Activated CD4-positive, alpha-beta T cell treated with anti-CD3 and anti-CD28 coated beads, Interleukin-2, amount 10 ng/mL, durations not matched to agents 7 days and 5 days (primary cell): ENCODE measurements at places on chromosomes 16 and 17. TPM values are rescaled to one million over a fixed set of nuclear protein-coding genes. Genes with fewer than 3 reads are reported as not detected.

GRCh38 chr17:13127921-13128602 lies 110.2 kb upstream of the ELAC2 start:
- H3K4me3 ChIP-seq: no peak overlapping the region
- H3K4me1 ChIP-seq: no peaks in the 10 kb centered on the region
- no peaks in the 10 kb centered on the region for H3K27me3 ChIP-seq
- DNase-seq: no peak
- H3K27ac ChIP-seq: no peak overlapping the region

Gene CDRT15L2
- total RNA-seq: not detected

Gene ARHGAP44
- 0.37 TPM for total RNA-seq

Gene IL21R
- 44.4 TPM for total RNA-seq

GRCh38 chr17:17911001-17911613 lies 61.1 kb downstream of the TOM1L2 start:
- peaks cover 11% of the 10 kb centered on the region for H3K4me1 ChIP-seq
- no peak overlapping the region for H3K4me3 ChIP-seq
- no peaks in the 10 kb centered on the region for H3K27me3 ChIP-seq

DNA sequence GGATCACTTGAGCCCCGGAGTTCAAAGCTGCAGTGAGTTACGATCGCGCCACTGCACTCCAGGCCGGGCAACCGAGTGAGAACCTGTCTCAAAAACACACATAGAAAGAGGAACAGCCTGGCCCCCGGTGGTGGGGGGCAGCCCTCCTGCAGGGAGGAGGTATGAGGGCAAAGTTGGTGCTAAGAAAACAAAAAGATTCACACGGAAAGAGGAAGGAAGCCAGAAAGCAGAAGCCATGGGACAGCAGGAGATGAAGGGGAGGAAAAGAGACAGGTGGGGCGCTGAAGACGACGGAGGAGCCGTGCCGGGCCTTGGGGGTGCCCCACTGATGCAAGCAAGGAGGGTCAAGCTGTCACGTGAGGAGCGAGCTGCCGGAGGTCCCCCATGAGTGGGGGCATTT lies 8.2 kb upstream of the C16orf74 start:
- no peaks in the 10 kb centered on the region for H3K36me3 ChIP-seq
- DNase-seq: no peak
- H3K4me3 ChIP-seq: no peak overlapping the region
- H3K27ac ChIP-seq: no peak overlapping the region
- peaks cover 27% of the 10 kb centered on the region for H3K27me3 ChIP-seq
- H3K4me1 ChIP-seq: peaks cover 11% of the 10 kb centered on the region

GRCh38 chr16:3295209-3295608 lies 10.0 kb downstream of the TIGD7 start:
- no peaks in the 10 kb centered on the region for H3K27me3 ChIP-seq
- DNase-seq: no peak
- H3K36me3 ChIP-seq: peaks cover 71% of the 10 kb centered on the region
- no peak overlapping the region for H3K4me3 ChIP-seq

Gene PRRT2
- total RNA-seq: 0.98 TPM

DNA sequence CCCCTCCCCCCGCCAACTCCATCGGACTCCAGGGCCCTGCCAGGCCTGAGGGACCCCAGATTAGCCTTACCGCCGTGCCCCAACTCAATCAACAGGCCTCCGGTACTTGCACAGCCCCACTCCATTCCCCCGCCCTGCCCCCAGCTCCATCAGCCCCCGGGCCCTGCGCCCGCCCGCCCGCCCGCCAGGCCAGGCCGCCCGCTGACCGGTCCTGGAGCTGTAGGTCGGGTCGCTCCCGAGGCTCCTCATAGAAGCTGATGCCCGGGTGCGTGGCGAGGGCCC lies 308 bp downstream of the GTF3C1 start:
- peak overlapping the region; percentile 99 for H3K4me3 ChIP-seq
- DNase-seq: no peak
- H3K27ac ChIP-seq: peak overlapping the region; percentile 90
- peaks cover 39% of the 10 kb centered on the region for H3K4me1 ChIP-seq

DNA sequence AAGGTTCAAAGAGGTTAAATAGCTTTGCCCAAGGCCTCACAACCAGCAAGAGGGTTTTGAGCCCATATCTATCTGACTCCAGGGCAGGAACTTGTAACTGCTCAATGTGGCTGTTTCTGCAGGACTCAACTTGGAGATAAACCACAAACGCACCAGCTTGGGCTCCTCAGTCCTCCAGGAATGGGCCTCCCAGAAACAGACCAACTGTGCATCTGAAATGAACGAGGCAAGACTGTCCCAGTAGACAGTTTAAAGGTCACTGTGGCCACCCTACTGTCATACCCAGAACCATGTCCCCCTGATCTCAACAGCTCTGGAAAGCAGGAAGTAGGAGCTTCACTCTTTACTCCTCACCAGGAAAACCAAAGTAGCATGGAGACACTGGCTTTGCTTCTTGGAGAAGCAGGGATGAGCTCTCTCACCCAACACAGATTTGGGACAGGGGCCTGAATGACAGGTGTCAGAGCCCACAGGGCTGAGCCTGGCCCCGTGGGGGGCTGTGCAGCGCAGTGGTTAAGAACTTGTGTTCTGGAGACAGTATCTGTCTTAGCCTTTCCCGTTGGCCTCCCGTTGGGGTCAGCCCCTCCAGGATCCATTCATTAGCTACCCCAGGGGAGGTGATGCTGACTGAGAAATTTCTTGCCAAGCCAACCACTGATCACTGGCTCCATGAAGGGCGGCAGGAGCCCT lies 2.3 kb upstream of the CALB2 start:
- no peaks in the 10 kb centered on the region for H3K36me3 ChIP-seq
- H3K27me3 ChIP-seq: peaks cover 5% of the 10 kb centered on the region
- no peak for DNase-seq
- H3K4me3 ChIP-seq: no peak overlapping the region
- no peak overlapping the region for H3K27ac ChIP-seq
- H3K4me1 ChIP-seq: no peaks in the 10 kb centered on the region

Gene MFAP4
- not detected for total RNA-seq

Gene TBC1D3E
- total RNA-seq: 0.10 TPM

Gene CCL18
- total RNA-seq: not detected

GRCh38 chr16:51624080-51624775 lies 473.2 kb upstream of the SALL1 start:
- no peaks in the 10 kb centered on the region for H3K4me1 ChIP-seq
- H3K27me3 ChIP-seq: no peaks in the 10 kb centered on the region
- no peak overlapping the region for H3K27ac ChIP-seq
- H3K4me3 ChIP-seq: no peak overlapping the region

- no peak overlapping the region for H3K4me3 ChIP-seq
- DNase-seq: no peak
- no peak overlapping the region for H3K27ac ChIP-seq
- no peaks in the 10 kb centered on the region for H3K4me1 ChIP-seq
- H3K36me3 ChIP-seq: no peaks in the 10 kb centered on the region
- H3K27me3 ChIP-seq: no peaks in the 10 kb centered on the region
These were observed 421.2 kb downstream of the CDH11 start for GRCh38 chr16:64700628-64701027.

GRCh38 chr16:27326738-27327585 lies 13.2 kb downstream of the IL4R start:
- peak overlapping the region; percentile 85 for H3K27ac ChIP-seq
- H3K27me3 ChIP-seq: no peaks in the 10 kb centered on the region
- peak; percentile 50 for DNase-seq
- peaks cover 77% of the 10 kb centered on the region for H3K36me3 ChIP-seq

- DNase-seq: no peak
- H3K36me3 ChIP-seq: no peaks in the 10 kb centered on the region
- no peak overlapping the region for H3K4me3 ChIP-seq
- peaks cover 43% of the 10 kb centered on the region for H3K4me1 ChIP-seq
These were observed 55.2 kb downstream of the RAI1 start for GRCh38 chr17:17736205-17737183.

DNA sequence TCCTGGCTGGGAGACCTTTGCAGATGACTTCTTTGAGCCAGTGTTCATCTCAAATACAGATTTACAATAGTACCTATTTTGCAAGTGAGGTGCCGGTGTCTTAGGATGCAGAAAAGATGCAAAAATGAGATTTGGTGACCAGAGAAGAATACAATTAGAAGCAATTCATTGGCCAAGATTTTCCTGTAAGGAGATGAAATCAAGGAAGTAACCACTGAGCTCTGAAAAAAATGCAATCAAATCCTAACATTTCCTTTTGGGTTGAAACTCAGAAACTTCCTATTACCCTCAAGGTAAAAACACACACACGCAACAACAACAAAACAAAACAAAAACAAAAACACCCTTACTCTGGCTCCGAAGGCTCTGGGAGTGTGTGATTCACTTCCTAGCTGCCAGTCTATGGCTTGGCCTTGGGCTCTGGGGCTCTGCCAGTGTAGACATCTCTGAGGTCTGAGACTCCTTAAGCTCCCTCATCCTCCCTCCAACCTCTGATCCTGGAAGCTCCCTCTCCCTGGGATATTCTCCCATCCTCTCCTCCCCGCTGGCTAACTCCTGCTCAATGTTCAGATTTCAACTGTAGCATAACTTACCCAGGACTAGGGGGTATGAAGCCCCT lies 16.8 kb upstream of the MT4 start:
- peaks cover 18% of the 10 kb centered on the region for H3K4me1 ChIP-seq
- no peak for DNase-seq
- peaks cover 1% of the 10 kb centered on the region for H3K27me3 ChIP-seq
- H3K36me3 ChIP-seq: no peaks in the 10 kb centered on the region
- H3K27ac ChIP-seq: no peak overlapping the region
- no peak overlapping the region for H3K4me3 ChIP-seq

- no peak overlapping the region for H3K27ac ChIP-seq
- H3K4me1 ChIP-seq: no peaks in the 10 kb centered on the region
- no peaks in the 10 kb centered on the region for H3K36me3 ChIP-seq
- peaks cover 18% of the 10 kb centered on the region for H3K27me3 ChIP-seq
- DNase-seq: no peak
- H3K4me3 ChIP-seq: no peak overlapping the region
These were observed 96.6 kb upstream of the SMIM36 start for GRCh38 chr17:55607731-55608341.

Gene NPIPB2
- 11.6 TPM for total RNA-seq

DNA sequence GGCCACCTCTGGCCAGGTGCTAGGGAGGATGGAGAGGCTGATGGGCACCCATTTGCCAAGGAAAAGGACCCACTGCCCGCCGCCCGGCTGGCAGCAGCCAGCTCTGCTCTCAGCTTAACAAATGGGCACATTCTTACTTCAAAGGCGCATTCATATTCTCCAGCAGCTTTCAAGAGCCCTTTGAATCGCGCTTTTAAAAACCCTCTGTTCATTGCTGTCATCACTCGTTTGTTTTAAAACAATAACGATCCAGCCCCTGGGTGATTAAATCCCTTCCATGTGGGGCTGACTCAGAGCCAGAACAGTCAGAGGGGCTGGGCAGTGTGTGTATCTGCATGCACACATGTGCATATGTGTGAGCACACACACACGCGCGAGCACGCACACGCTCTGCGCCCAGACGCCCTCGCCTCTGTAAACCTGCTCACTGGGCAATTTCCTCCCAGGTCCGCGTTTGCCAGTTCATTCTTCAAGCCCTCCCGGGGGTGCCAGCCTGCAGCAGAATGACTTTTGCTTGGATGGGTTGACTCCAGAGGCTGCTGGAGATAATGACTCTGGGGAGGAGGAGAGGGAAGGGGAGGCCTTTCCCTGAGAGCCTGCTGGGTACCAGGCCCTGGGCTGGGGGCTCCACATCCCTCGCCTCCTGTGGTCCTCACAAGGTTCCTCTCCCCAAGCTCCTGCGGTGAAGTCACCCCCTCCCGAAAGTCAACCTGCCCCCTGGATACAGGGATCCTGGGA lies 133.1 kb downstream of the SDK2 start:
- no peak overlapping the region for H3K4me3 ChIP-seq
- peaks cover 4% of the 10 kb centered on the region for H3K27me3 ChIP-seq
- no peak overlapping the region for H3K27ac ChIP-seq

DNA sequence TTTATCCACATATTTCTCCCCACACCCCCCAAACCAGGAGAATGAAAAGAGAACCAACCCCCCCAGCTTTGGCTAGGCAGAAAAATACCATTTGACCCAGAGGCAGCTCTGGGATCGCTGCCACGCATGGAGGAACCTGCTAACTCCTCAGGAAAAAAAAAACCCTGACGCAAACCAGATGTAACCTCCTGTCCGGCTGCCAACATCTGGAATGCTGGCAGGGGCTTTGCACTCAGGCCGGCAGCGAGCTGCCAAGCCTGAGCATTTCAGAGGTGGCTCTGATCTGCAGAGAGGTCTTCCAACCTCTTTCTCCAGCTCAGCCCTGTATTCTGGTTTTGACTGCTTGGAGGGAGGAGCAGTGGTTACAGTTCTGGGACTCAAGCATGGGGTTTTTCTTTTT lies 8.2 kb downstream of the IGFBP4 start:
- no peak for DNase-seq
- no peaks in the 10 kb centered on the region for H3K27me3 ChIP-seq
- H3K4me3 ChIP-seq: no peak overlapping the region
- peaks cover 44% of the 10 kb centered on the region for H3K36me3 ChIP-seq

GRCh38 chr17:33667052-33667509 lies 374.0 kb upstream of the ASIC2 start:
- peaks cover 33% of the 10 kb centered on the region for H3K27me3 ChIP-seq
- peaks cover 12% of the 10 kb centered on the region for H3K4me1 ChIP-seq
- H3K27ac ChIP-seq: peak overlapping the region; percentile 65

GRCh38 chr17:77449908-77450741 lies 309.4 kb downstream of the SEC14L1 start:
- H3K27me3 ChIP-seq: no peaks in the 10 kb centered on the region
- peak overlapping the region; percentile 95 for H3K4me3 ChIP-seq
- H3K36me3 ChIP-seq: peaks cover 75% of the 10 kb centered on the region
- peak; percentile 29 for DNase-seq

DNA sequence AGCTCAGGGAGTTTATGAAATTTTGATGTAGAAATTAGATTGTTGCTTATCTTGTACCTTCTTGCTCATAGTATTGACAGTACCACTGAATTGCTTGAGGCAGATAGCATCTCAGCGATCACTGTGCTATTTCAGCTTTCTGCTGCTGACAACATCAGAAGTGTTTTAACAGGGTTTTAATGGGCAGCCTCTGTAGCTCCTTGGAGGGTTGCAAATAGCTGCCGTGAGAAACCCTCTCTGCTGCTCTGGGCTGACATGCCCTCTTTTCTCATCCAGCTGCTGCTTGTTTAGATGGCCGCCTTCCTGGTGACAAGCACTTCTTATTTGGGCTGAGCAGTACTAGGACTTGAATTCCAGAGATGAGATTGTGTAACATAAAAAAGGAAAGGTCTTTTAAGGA lies 180.2 kb upstream of the TBX2 start:
- H3K27me3 ChIP-seq: peaks cover 4% of the 10 kb centered on the region
- H3K4me1 ChIP-seq: peaks cover 61% of the 10 kb centered on the region
- H3K27ac ChIP-seq: peak overlapping the region; percentile 68
- no peak for DNase-seq
- no peak overlapping the region for H3K4me3 ChIP-seq

Gene ALDH3A1
- not detected for total RNA-seq

GRCh38 chr17:35082073-35082657 lies 18.7 kb upstream of the RFFL start:
- peaks cover 21% of the 10 kb centered on the region for H3K36me3 ChIP-seq
- peak overlapping the region; percentile 80 for H3K27ac ChIP-seq
- DNase-seq: no peak
- no peak overlapping the region for H3K4me3 ChIP-seq
- H3K4me1 ChIP-seq: peaks cover 78% of the 10 kb centered on the region

Gene KRT31
- not detected for total RNA-seq

DNA sequence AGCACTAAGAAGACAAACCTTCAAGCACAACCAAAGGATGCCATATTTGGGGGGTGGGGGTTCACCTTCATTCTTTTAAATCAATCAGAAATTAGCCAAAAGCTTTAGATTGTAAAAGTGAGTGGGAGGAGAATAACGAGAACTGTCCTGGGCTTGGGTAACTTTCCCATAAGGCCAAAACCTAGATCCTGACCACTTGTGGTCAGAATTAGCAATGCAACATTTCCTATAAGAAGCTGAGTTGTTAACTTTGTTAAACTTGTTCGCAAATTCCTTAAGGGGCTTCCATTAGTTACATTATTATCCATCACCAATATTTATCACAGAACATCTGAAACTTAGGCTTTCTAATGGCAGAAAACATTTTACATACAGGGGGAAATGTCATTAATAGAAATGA lies 25.1 kb downstream of the STAT5B start:
- H3K4me1 ChIP-seq: peaks cover 70% of the 10 kb centered on the region
- DNase-seq: no peak
- no peak overlapping the region for H3K4me3 ChIP-seq
- H3K27me3 ChIP-seq: no peaks in the 10 kb centered on the region
